ENCODE measurements at places on chromosomes 13 and 19.

GRCh38 chr19:27742041-27742440 lies 1470.9 kb downstream of the UQCRFS1 start:
- DNase-seq, result no peak

GRCh38 chr13:43239275-43239840 lies 216.0 kb downstream of the DNAJC15 start:
- no peak for DNase-seq

GRCh38 chr13:21684576-21684975 lies 13.7 kb downstream of the FGF9 start:
- no peak for DNase-seq

DNA sequence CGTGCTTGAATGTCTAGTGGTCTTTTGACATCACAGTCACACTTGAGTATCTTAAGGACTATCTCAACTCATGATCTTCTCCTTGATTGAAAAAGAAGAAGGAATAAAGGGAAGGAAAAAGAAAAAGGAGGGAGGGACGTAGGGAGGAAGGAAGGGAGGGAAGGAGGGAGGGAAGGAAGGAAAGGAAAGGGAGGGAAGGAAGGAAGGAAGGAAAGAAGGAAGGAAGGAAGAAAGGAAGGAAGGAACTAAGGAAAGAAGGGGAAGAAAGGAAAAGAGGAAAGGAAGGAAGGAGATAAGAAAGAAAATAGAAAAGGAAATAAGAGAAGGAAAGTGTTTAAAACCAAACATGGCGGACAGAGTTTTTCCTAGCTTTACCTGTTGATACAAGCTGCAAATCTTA lies 64.7 kb downstream of the RNASEH2B start:
- no peak for DNase-seq

GRCh38 chr19:8244442-8244841 lies 35.3 kb downstream of the CERS4 start:
- no peak for DNase-seq

DNA sequence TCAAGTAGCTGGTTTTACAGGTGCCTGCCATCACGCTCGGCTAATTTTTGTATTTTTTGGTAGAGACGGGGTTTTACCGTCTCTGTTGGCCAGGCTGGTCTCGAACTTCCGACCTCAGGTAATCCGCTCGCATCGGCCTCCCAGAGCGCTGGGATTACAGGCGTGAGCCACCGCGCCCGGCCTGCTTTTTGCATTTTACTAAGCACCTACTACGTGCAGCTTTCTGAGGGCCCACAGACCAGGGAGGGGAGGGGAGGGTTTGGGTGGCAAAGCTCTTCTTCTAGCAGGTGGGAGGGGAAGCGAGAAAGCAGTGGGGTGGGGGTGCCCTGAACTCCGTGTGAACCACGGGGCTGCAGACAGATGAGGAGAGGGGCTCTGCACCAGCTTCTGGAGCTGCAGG lies 15.0 kb downstream of the PALM start:
- no peak for DNase-seq

DNA sequence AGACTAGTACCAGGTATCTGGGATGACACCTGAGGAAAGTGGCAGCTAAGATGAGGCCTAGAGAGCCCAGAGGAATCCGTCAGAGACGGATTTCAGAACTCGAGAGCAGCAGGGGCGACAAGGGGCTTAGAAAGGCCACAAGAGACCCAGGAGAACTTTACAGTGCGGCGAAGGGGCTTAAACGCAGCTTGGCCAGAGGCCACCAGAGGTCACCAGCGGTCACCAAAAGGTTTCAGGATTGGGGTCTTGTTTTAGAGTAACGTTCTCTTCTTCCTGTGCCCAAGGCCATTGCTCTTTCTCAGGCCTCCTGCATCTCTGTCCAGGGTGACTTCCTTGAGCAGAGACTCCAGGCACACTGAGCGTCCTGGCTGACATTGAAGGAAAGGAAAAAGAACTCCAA lies 2.2 kb downstream of the ZSCAN22 start:
- DNase-seq, result peak; percentile 45

DNA sequence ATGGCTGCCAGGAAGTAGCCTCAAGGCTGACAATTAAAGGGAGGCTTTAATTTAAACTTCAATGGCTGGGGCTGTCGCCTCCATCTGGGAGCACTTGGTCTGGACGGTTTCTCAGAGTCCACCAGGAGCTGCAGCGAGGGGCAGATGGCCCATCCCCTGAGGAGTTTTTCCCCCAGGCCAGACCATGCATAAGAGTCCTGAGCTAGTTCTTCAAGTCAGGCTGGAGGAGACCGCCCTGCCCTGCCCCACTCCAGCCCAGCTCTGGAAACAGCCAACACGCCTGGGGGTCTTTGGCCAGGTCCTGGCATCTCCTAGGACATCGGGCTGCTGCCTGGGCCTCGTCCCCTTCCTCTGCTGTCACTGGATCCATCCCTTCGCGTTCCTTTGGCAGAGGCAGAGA lies 5.3 kb upstream of the ACTN4 start:
- no peak for DNase-seq

- DNase-seq, result peak; percentile 77
Observed at GRCh38 chr19:4576016-4576933, 16.8 kb upstream of the SEMA6B start.

DNA sequence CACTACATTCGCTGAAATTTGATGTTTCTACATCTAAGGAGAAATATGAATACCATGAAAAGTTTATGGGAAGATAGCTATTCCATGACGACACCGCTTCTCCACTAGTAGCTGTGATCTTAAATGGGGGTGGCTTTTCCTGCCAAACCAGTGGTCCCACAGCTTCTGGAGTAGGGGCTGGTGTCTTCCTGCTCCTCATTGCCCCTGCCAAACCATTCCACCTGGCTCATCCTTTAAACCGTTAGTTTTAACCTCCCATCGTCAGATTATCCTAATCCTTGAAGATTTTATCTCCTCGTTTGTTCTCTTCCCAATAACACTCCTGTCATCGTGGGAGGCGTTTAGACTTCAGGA lies 568 bp upstream of the ZNF230 start:
- no peak for DNase-seq

- DNase-seq, result no peak
Observed at GRCh38 chr19:44792281-44792680, 14.6 kb downstream of the CBLC start.

DNA sequence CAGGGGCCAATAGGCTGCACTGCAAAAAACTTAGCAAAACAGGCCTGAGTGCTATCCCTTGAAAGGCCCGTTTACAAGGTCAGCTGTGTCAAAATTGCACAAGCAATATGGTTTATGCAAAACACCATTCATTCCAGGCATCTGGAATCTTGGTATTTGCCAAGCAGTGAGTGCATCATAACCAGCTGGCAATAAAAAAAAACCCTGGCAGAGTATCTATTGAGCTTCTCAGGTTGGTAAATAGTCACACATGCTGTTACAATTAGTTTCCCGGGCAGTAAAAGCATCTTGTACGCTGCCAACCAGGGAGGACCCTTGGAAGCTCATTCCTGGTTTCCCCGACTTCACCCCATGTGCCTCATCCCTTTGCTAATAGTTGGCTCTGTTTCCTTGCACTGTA lies 21.3 kb downstream of the ZNF77 start:
- DNase-seq, result no peak

GRCh38 chr13:111341886-111342285 lies 21.4 kb downstream of the TEX29 start:
- DNase-seq, result no peak

DNA sequence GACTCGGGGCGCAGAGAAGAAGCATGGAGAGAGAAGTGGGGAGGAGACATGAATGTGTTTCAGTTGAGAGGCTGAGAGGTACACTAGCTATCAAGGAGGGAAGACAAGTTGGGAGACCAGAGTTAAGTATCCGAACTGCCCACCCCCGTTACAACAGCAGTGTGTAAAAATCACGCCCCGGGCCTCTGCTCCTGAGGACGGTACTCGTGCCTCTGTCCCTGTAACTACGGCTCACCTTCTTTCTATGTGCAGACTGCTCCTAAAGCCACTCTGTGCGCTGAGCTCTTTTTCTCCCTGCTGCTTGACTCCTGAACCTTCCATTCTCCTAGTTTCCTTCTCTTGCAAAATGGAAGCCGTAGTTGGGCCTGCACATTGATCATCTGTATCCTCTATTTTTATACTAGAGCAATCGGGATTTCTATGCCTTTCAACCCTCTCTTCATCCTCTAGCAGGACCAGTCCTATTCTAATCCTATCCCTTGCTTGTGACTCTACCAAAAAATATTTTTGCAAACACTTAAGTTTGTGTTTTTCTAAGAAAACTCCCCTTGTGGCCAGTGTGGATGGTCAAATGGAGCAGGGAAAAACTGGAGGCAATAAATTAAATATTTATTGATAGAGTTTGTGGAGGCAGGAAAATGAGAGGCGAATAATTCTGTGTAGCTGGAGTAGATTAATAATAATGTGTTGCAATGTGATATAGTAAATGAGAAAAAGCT lies 569 bp downstream of the POLR1D start:
- DNase-seq, result no peak

GRCh38 chr19:11198769-11199424 lies 1.6 kb upstream of the KANK2 start:
- DNase-seq, result no peak

DNA sequence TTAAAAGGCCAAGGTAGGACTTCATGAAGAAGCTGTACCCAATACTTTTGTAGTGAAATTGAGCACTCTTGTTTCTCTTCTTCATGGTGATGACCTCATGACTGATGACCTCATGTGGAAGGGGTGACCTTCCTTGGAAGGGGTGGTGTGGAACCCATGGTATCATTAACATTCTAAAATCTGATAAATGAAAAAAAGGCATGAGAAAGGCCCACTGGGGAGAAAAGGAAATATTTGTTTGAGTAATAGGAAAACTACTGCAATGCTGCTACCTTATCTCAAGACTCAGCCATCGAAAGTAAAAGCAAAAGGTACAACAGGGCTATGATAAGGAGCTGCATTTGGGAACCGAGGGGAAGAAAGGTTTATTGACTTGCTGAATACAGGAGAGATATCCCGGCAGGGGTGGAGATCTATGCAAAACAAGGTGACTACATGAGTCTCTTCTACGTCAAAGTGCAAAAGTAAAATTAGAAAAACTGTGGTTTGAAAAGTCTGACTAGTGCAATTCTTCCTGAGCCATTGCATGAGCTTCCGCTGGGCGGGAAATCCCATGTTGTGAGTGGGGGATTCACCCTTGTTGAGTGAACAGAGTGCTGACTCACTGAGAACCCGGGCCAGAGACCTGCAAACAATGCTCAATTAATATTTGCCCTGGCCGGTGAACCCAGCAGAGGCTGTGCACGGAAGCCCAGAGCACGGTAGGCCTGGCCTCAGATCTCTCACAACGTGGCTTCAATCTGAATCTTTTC lies 138.9 kb upstream of the RFC3 start:
- DNase-seq, result peak; percentile 83

DNA sequence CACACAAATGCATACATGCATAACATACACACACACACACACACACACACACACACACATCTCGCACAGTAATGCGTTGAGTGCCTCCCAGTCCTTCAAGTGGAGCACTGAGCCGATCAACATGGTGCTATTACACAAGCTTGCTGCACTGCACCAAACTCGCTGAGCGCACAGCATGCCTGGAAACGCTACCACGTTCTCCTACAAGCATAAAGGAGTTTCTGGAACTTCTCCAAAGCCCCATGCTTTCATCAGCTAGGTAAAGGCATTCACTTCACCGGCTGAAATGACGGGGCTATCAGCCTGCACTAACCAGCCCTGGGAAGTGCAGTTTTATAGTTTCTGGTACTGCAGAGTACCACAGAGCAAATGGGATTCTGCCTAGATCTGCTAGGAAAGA lies 92.7 kb downstream of the FGF14 start:
- DNase-seq, result no peak

DNA sequence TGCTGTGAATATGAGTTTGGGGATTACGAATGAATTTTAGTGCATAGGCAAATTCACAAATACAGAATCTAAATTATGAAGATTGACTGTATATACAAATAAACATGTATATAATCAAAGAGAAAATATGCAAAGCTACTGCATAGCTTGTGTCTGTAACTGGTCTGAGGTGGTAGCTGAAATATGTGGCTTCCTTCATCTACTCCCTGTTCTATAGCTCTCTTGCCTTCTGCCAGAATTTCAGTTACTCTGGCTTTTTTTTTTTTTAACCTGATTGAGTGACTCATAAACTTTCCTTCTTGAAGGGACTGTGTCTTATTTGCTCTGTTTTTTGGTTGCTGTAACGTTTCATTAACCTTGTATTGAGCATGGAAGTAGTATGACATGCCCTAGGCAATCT lies 26.6 kb downstream of the DNAJC3 start:
- DNase-seq, result no peak

- DNase-seq, result no peak
Observed at GRCh38 chr13:33751151-33751550, 66.8 kb upstream of the RFC3 start.

DNA sequence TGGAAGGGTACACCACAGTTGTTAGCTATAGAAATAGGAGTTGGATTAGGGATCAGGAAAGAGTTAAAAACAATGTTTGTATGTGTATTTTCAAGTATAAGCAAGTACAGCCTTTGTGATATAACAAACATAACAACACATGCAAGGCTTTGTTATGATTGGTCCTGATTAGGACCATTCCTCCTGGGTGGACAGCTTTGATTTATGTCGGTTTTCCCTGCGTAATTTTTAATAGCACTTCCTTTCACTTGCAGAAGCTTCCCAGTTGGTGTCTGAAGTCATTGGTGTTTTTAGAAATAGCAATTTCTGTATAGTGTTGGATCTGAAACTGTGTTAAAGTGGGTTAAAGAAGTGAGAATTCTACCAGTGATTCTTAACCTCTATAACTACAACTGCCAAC lies 10.0 kb downstream of the FNDC3A start:
- DNase-seq, result no peak

DNA sequence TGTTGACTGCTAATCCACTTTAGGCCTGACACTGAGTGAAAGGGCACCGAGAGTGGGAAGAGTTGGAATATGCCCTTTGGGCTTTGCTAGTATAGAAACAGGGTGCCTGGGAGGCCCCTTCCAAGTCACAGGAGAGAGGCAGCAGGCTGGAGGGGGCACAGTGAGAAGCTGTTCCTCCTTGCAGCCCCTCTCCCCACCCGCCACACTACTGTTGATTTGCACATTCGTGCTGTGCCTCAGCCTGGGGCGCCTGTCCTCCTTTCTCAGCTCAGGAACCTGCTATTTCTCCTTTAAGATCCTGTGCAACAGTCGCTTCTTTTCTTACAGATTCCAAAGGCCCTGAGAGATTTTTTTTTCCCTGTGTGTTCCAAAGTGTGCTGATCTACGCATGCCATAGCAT lies 2.8 kb upstream of the B3GLCT start:
- DNase-seq, result no peak

DNA sequence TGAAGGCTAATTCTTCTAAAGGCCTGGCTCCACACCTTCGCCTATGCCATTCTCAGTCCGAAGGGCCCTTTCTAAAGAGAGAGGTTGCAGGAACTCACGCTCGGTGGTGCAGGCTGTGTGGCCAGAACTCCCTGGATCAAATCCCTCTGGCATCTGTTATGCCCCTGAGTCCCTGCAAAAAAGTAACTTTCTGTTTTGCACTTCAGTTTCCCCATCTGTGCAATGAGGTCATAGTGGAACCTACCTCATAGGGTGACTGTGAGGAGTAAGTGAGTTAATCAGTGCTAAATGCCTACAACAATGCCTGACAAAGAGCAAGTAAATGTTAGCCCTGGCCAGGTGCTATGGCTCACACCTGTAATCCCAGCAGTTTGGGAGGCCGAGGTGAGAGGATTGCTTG lies 7.3 kb downstream of the IGSF23 start:
- no peak for DNase-seq
